ENCODE measurements at places on chromosomes 4 and X.

DNA sequence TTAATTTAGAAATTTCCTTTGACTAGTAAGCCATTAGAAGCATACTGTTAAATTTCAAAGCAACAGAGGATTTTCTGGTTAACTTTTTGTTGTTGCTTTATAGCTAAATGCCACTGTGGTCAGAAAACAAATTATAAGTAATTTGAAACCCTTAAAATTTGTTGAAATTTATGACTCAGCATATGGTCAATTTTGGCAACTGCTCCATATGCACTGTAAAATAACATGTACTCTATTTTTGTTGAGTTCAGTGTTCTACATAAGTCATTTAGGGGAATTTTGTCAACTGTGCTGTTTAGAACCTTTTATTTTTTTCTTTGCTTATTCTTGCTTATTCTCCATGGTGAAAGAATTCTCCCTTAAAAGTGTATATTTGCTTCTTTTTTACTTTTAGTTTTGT is 28.6 kb downstream of the SCLT1 start:
- no peak for DNase-seq

GRCh38 chr4:128388352-128388630 is 100.7 kb upstream of the PGRMC2 start:
- DNase-seq, result no peak

- DNase-seq, result peak; percentile 11
Observed at GRCh38 chrX:72305286-72306084, at the start of gene CITED1. Gene CITED1, minus strand, starts transcription at chrX:72305914. Its CDS starts 3,045 bp downstream, at chrX:72302869.

- no peak for DNase-seq
Observed at GRCh38 chr4:16489226-16489625, 263.0 kb upstream of the TAPT1 start.

DNA sequence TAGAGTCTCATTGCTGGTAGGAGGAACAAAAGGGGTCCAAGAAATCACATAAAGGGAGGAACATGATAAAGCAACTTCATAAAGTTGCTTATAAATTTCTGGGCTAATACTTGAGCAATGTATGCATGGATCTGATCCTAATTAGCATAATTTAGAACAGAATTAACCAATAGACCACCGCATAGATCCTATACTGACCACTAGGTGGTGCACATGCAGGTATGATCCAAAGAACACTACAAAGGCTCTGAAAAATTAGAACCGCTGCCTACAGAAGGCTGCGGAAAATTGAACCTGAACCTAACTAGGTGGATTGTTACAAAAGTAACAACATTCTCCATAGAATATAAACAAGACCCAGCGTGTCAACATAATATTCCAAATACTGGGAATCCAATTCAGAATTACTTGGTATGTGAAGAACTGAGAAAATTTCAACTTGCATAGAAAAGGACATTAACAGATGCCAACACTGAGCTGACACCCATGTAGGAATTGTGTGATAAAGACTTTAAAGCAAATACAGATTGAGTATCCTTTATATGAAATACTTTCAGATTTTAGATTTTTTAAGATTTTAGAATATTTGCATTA is 23.3 kb downstream of the BRCC3 start:
- no peak for DNase-seq

GRCh38 chr4:132026166-132026565 is 1122.9 kb upstream of the PCDH10 start:
- no peak for DNase-seq

- DNase-seq, result no peak
Observed at GRCh38 chr4:53016099-53016820, 154.1 kb downstream of the RASL11B start.

DNA sequence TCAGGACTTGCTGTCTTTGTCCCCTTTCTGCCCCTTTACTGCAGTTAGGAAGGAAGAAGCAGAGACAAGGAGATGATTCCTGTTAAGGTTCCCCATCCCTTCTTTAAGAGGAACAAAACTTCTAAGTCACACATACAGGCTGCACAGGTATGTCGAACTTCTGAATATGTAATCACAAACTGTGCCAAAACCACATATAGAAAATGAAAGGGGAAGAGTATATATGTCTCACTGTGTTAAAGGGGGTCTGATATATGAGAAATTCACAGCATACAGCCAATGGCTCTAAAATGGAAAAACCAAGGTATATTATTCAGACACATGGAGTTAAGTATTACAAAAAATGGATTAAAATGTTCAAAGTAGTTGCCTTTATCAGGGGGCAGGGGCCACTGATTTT is 11.7 kb downstream of the CFAP97 start:
- DNase-seq, result no peak

DNA sequence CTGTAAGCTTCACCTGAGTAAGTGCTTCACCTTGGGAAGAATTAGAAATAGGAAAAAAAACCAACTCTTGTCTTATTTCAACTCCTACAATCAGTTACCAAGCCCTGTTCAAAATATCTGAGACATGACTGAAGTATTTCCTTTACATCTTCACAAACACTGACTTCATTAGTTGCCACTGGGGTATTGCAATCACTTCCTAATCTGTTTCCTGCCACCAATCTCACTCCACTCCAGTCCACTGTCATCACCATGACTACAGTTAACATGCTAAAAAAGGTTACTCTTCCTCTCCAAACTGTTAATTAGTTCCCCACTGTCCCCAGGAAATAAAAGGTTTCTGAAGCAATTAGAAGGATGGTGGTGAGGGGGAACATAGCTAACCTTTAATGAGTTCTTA is 3.3 kb upstream of the SUPT20HL1 start:
- no peak for DNase-seq

- DNase-seq, result no peak
Observed at GRCh38 chrX:21503593-21503992, 129.4 kb downstream of the CNKSR2 start.

DNA sequence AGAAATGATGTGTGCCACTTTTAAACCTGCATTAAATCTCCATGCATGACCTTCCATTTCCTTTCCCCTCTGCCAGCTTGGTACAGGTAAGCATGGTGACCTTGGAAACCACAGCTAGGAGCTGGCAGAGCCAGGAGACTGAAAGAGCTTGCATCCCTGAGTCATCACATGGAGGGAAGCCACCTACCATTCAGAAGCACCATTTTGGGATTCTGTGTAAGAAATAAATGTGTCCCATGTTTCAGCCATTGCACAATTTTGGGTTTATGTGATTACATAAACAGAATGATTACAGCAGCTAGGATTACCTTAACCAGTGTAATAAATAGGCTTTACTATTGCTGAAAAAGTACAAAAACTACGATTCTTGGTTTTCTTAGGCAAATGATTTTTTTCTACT is 17.3 kb upstream of the CCDC149 start:
- no peak for DNase-seq

GRCh38 chr4:90078440-90078839 is 48.8 kb upstream of the CCSER1 start:
- DNase-seq, result no peak

DNA sequence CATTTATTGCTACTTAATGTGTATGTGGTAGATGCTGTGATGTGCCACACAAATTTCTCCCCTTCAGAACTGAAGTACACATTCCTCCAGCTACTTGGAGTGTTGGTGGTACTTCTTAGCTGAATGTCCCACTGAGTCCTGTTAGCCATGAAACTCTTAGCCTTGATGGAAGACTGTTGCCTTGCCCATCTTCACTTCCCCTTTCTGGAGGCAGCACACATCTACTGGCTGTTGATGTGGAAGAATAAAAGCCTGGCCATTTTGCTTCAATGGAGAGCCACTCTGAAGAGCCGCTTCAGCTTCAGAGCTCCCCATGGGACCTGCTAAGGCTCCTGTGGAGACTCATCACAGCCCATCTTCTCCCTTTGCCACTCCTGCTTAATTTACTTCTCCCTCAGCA is 157.7 kb upstream of the PITX2 start:
- no peak for DNase-seq

DNA sequence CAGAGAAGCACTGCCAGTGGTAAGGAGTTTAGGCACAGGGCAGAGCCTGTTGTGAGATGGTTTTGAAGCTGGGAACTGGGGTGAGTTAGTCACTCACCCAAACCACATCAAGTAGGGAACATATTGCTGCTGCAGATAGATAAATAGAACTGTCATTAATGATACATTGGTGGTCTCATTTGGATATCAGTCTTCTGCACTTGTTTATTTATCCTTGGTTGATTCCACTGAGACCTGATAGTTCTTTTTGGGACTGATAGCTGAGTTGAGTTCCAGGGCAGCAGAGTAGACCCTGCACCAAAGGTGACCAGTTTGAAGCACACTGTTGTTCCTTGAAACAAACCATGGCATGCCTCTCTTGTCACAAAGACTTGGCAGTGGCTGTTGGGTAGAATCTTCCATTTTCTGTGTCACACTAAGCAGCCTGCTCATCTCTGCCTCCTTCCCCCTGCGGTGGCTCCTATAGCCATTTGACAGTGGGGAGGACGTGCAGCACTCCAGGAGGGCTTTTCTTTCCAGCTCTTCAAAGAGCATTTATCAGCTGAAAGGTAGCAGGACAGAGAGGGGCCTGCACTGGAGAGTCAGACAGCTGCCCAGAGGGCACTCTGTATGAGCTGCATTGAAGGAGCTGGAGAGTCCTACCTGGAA is 59.7 kb upstream of the TMEM164 start:
- no peak for DNase-seq

- DNase-seq, result no peak
Observed at GRCh38 chr4:111837761-111838160, 307.5 kb upstream of the FAM241A start.

DNA sequence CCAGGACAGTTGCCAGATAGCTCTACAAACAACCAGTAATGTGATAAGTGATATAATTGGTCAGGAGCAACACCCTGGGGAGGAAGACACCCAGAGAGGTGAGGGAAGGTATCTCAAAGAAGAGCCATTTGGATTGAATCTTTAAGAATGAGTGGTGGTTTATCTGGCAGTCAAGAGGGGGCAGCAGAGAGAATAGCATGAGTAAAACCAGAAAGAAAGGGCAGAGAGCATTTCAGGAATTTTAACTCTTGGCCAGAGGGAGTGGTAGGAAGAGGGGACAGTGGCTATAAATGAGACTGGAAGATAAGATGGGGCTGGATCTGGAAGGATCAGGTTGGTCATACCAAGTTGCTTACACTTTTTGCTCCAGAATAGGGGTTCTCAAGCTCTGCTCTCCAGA is 5.9 kb upstream of the SEPTIN6 start:
- no peak for DNase-seq

DNA sequence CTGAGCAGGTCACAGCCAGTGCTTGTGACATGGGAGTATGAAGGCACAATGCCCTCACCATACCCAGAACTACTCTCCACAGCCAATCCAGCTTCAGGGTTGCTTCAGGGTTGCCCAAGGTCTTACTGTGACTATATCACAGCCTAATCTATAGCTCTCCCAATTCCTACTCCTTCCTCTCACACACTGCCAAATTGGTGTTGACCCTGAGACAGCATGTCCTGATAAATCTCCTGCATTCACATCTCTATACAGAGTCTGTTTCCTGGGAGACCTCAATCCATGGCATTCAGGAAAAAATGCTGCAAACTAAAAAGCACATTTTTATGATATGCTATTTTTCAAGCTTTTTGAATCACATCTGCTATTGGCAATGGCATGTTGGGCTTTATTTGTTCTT is 456.7 kb downstream of the GRID2 start:
- no peak for DNase-seq

DNA sequence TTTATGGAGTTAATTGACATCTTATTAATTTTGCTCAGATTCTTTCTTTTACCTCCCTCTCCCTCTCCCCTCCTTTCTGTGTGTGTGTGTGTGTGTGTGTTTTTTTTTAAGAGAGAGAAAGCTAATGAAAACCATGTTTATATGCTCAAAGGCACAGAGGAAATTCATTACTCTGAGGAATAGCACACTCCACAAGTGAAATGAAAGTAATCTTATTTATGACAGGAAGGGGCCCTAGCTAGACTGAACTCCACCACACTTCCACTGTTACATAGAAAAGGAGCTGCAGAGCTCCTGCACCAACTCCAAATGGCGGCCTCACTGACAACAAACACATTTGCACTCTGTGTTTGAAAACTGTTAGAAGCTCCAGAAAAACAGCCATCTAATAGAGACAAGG is 150.6 kb downstream of the RASL11B start:
- DNase-seq, result no peak

GRCh38 chr4:112277220-112277619 is 8.5 kb downstream of the TIFA start:
- DNase-seq, result no peak

GRCh38 chr4:104490096-104490769 is 4.5 kb downstream of the CXXC4 start:
- no peak for DNase-seq

DNA sequence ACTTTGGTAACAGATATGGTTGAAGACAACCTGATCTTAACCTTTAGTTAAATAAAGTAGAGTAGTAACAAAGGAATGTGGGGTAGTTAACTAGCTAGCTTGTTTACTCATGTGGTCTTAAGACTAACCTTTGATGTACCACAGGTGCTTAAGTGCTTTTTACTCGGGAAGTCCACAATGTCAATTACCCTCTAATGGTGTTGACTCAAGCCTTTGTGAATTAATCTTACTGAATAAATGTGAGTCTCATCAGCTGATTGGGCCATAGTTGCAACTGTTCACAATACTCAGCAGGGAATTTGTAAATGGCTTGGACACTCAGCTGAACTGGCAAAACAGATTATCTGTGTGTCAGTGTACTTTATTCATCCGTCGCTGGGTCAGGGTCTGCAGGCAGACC is 119.0 kb upstream of the UGT8 start:
- no peak for DNase-seq

DNA sequence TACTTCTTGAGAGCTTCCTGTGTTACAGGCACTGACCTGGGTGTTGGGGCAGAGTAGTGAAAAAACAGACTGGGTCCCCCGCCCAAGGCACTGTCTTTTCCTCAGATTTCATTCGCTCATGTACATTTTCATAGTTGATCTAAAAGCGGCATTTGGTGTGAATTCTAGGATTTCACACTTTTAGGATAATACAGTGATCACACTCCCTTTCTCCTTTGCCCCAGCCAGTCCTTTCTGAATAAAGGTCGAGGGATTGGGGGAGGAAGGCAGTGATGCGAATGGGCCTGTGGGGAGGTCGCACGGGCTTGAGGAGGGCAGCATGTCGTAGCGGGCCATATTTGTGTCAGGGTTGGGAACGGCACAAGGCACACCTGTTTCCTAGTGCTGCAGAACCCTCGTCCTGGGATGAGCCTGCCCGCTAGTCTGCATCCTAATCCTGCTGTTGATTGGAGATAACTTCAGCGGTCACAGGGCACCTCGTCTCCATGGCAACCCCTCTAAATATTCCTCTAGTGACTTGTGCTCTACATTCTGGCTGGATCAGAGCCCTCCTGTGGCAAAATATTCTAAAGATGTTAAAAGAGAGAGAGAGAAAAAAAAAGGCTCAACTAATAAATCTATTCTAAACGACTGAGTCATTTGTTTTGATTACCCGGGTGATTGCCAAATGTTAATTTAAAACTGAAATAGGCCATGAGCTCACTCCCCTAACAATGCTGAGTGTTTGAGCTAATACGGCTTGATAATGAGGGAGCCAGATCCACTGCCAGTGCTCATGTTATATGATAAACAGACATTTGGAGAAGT is 21.8 kb downstream of the FHL1 start:
- DNase-seq, result no peak

GRCh38 chrX:15358533-15358932 is 23.2 kb upstream of the PIGA start:
- no peak for DNase-seq

- no peak for DNase-seq
Observed at GRCh38 chrX:84907324-84907968, 96.2 kb upstream of the APOOL start.

All from stimulated activated CD4-positive, alpha-beta T cell treated with anti-CD3 and anti-CD28 coated beads, Interleukin-4, amount 100 ng/mL, for 1 hour (primary cell).